ENCODE measurements at places on chromosomes 4 and X. TPM values are rescaled to one million over a fixed set of nuclear protein-coding genes. Genes with fewer than 3 reads are reported as not detected.

GRCh38 chr4:46123913-46124755 is at the start of gene GABRG1:
Gene GABRG1, minus strand, starts transcription at chr4:46124054. Its CDS starts 141 bp downstream, at chr4:46123913.
- peak; percentile 15 for DNase-seq

DNA sequence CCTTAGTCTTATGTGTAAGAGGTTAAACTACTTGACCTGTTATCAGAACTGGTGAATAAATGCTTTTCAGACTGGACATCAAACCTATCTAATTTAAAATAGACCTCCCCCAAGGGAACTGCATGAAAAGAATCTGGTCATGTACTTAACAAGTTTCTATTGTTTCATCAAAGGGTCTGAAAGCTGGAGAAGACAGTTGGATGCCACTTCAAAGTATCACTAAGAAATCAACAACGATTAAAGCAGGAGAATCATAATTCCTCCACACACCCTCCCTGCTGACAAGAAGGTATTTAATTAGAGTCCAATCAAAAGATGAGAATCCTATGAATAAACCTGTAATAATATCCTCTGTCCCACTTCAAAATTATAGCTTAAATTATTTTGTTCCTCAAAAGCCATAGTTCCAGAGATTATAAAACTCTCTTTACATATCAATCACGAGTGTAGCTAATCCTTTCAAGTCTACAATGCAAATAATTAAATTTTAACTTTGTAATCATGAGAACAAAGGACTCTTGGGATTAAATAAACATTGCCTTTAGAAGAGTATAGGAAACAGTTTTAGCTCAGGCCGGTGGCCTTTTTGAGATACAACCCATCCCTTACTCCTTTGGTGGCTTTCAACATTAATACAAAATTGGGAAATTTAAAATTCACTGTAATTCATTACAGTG is 35.1 kb downstream of the TSPAN5 start:
- DNase-seq, result no peak

DNA sequence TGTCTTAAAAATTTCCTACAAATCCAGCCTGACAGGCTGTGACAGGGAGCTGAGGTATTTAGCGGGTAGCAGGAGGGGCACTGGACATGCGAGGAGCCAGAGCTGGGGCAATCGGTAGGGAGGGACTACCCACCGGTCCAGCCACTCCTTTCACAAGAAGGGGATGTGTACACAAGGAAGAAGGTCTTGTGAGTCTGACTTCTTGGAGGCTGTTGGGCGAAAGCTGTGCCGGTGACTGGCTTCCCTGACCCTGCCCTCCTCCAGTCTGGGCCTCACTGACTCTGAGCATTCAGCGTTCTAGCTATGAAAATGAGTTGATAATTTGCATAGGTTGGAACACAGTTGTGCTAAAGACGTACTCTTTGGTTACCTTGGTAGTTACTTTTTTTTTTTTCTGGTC is 12.7 kb upstream of the CXCL8 start:
- DNase-seq, result no peak

GRCh38 chrX:14027036-14027435 is 2.7 kb downstream of the GEMIN8 start:
- no peak for DNase-seq

DNA sequence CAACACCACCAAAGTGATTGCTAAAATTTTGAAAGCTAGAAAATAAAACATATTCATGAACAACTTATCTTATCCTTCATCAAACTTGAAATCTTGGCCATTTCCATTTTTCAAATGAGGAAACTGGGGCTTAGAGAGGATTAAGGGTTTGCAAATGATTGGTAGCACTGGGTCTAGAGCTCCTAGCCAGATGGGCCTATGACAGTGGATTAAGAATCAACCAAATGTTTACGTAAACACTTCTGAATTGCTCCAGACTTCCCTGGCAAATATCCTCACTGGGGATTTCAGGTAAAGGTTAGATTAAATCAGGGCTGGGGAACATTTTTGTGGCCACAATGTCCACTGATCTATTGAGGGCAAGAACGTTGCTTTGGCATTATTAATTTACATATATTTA is 241.2 kb downstream of the ANK2 start:
- DNase-seq, result no peak

DNA sequence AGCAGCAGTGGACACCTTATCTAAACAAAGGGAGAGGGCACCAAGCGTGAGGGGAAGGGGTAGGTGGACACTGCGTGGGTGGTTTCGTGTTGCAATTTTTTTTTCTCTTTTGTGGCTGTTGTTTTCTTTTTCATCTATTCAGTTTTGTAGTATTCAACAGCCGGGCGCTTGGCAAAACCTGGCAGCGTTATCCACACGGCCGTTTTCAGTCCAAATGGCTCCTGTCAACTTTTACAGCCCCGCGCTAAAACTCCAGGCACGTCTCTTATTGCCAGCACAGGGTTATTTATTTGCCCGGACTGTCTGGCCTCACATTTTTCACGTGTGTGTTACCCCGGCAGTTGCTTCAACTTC is 192.2 kb downstream of the BCOR start:
- peak; percentile 30 for DNase-seq

DNA sequence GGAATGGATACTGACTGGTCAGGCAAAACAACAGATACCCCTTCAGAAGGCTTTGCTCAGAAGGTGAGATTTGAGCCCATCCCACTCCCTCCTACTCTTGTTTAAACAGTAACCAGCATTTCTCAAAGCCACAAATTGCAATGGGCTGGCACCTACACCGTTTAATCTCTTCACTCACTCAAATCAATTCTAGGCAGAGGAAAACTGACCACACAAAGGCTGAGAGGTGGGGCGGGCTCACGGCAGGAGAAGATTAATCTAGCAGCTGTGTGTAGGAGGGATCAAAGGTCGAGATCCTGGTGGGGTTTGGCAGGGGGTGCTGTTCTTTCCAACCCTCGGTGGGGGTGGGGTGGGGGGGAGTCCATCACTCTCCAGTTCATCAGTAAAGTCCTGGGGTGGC is 622.4 kb downstream of the BCOR start:
- DNase-seq, result no peak

GRCh38 chrX:134236626-134237614 is at the start of gene CCDC160:
Gene CCDC160, plus strand, starts transcription at chrX:134237182. Its CDS starts 7,619 bp downstream, at chrX:134244801.
- DNase-seq, result peak; percentile 46

DNA sequence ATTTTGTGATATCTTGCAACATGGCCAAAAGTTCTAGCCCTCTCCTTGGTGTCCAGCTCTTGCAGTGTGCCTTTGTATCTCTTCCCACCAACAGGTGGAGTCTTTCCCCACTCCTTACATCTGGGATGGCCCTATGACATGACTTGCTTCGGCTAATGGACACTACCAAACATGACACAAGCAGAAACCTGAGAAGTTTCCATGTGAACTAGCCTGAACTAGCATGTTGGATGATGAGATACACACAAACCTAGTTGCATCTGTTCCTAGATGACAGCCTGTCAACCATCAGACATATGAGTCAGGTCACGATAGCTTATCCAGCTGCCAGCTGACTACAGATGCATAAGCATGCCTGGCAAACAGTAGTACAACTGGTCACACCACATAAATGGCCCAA is 207.5 kb upstream of the FTHL17 start:
- peak; percentile 7 for DNase-seq

- DNase-seq, result peak; percentile 28
Measured at GRCh38 chr4:120977435-120977997, 55.0 kb upstream of the PRDM5 start.

DNA sequence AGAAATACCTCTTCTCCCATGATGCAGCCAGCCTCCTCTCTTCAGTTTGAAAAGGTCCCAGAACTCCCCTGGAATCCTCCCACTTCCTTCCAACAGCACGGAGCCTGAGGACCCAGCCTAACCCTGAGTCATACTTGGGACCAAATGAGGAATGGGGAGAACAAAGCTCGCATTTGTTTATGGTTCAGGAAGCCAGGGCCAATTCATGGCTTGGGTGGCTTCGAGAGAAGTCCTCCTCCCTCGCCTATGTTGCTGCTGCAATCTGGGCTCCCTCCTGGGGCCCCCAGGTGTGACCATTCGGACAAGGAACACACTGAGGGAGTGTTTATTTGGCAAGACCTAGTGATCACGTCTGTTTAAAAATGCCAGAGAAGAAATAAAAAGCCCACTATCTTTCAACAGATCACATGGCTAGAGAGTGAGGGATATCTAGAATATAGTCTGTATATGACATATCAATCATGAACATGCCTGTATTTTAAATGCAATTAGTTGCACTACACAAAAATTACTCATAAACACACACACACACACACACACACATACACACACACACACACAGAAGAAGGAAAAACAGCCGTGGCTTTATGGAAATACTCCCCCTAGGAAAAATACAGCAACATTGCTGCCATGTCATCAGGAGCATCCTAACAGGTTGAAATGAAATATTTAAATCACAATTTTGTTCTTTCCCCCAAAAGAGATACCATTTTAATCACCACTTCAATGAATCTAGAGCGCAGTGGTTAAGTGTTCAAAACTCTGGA is 155.7 kb upstream of the MAP3K15 start:
- DNase-seq, result peak; percentile 85

DNA sequence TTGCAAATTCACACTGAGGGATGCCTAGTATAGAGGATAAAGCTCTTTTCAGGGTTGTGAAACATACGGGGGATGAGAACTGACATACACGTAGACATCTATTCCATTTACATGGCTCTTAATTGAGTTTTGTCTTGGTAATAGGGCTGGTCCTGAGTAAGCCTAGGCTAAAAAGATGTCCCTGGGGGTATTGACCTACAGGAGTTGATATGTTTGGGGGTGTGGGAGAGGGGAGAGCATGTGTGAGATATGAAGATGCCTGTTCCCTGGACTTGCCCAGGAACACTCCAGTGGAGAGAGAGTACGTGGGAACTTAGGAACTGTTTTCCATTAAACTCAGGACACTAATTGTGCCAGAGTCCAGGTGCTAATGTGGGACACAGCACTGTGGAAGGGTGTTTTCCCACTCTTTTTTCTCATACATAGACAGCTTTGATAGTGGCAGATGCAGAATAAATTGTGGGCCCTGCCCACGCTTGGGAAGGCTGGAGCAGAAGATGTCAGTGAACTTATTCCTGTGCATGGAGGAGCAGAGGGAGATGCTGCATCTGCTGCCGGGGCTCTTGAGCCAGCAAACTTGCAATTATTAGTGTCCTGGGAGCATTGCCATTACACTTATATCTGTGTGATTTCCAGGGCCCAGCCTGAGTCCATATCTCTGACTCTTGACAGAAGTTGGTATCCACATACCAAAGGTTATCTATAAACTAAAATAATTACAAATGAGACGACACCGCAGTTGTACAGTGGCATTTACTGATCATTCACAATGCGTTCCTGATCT is 20.7 kb downstream of the SYNPO2 start:
- peak; percentile 15 for DNase-seq

DNA sequence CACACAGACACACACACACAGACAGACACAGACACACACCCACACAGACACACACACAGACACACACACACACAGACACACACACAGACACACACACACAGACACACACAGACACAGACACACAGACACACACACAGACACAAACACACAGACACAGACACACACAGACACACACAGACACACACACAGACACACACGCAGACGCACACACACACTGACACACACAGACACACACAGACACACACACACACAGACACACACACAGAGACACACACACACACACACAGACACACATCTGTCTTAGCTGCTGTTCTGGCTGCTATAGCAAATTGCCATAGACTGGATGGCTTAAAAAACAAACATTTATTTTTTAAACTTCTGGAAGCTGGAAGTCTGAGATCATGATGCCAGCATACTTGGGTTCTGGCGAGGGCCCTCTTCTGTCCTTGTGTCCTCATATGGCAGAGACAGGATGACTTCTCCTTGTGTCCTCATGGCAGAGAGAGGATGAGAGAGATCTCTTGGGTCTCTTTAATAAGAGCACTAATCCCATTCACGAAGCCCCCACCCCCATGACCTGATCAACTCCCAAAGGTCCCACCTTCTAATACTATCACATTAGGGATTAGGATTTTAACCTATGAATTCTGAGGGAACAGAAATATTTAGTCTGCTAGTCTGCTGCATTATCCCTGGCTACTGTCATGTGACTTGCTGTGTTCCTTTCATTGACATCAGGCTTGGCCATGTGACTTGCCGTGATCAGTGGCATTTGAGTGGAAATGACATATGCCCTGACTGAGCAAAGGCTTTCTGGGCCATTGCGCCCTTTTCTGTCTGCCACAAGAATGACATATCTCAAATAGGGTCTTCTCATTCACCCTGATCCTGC is 32.7 kb upstream of the RASGEF1B start:
- DNase-seq, result no peak

- DNase-seq, result no peak
Measured at GRCh38 chr4:175330236-175330635, 412.1 kb downstream of the ADAM29 start.

GRCh38 chr4:141179474-141180373 is 41.0 kb upstream of the ZNF330 start:
- DNase-seq, result no peak

GRCh38 chr4:82975792-82976191 is 34.8 kb downstream of the LIN54 start:
- no peak for DNase-seq

The PSAPL1 gene
- not detected for polyA plus RNA-seq

The RAB9B gene
- polyA plus RNA-seq, result 24.4 TPM

The HDX gene
- 3.7 TPM for polyA plus RNA-seq

The JCHAIN gene
- polyA plus RNA-seq, result 1.6 TPM

The SH2D1A gene
- 2.6 TPM for polyA plus RNA-seq

The NKAP gene
- polyA plus RNA-seq, result 9.2 TPM

The AWAT2 gene
- polyA plus RNA-seq, result not detected

Measured in muscle of leg (tissue), 16 donors.